ENCODE measurements at places on chromosomes 2 and 18. TPM values are rescaled to one million over a fixed set of nuclear protein-coding genes. Genes with fewer than 3 reads are reported as not detected.
A peak's percentile ranks its signal among the peaks of the same experiment; 100 is the strongest.

KCNIP3 gene
- 0.29 TPM for total RNA-seq

DNA sequence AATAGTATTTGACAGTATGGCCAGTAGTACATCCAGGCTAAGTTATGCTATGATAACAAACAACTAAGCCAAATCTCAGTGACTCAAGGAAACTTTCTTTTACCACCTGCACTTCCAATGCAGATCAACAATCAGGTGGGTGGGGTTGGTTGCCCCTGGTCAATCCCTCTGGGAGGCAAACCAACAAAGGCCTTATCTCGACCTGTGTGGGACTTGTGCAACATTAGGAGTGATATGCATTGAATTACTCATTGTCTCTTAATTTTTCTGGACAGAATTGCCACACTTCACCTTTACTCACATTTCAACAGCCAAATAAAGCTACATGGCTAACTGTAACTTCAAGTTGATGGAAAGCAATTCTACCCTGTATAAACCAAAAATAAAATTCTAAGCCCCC is 1049.3 kb upstream of the CDH2 start:
- no peak for DNase-seq

DNA sequence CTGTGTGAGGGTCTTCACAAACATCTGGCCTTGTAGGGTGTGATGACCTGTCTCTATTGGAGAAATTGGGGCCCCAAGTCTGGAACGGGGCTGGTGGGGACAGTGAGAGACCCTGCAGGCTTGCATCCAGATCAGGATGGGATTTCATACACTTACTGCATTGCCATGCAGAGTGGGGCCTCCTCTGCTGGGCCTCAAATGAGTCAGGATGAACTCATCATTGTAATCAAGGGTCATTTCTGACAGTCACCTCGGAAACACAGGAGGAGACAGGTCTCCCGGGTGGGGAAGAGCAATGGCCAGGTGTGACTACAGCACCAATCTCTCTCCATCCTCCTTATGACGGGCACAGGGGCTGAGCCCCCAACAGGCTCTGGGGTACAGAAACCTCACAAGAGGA is 48.1 kb upstream of the GALR1 start:
- DNase-seq: no peak

IDH1 gene
- total RNA-seq: 73.2 TPM

DNA sequence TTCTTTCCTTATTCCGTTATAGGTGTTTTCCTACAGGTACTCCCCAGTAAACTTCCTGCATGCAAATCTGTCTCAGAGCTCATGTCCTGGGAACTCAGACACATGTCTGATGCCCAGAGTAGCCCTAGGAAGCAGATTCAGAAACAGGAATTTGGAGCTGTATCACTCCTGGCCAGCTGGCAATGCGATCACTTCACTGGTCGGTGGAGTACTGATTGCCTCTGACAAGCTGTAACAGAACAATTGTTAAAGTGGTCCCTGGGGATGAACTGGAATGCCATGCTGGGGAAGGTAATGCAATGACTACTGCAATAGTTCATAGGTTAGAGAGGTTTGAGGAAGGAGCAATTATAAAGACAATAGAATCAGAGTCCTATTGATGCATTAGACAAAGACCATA is 131.6 kb upstream of the DOCK10 start:
- DNase-seq: peak; percentile 32

DSC1 gene
- not detected for total RNA-seq

DNA sequence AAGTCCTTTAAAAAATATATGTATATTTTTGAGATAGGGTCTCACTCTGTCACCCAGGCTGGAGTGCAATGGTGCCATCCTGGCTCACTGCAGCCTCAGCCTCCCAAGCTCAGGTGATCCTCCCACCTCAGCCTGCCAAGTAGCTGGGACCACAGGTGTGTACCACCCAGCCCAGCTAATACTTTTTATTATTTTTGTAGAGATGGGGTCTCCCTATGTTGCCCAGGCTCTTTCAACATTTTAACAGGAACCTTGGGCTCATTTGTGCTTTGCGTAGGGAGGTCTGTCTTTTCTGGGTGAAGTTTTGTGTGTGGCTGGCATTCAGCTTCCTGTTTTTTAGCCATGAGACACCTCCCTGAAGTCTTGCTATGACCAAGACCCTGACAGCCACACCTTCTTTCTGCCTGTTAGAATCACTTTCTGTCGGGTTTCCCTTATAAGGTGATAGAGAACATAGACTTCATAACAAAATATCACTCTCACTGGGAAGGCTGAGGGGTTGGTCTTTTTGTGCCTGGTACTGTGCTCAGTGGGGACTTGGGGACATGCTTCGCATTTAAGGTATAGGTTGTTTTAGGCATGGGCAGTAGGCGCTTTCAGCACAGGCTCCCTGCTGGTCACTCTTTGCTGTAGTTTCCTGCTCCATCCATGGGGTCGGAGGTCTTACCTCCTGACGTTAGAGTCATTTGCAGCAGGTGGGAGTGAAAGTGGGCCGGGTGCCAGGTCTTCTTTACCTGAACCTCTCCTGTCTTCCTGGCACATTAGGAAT is 3.4 kb downstream of the RAB31 start:
- DNase-seq: no peak

LDLRAD4 gene
- not detected for total RNA-seq

NLRC4 gene
- total RNA-seq: not detected

GRCh38 chr2:157935378-157935906 is 59.3 kb upstream of the ACVR1 start:
- no peak for DNase-seq

GRCh38 chr2:230913406-230914143 is 11.5 kb downstream of the GPR55 start:
- peak; percentile 15 for DNase-seq

DNA sequence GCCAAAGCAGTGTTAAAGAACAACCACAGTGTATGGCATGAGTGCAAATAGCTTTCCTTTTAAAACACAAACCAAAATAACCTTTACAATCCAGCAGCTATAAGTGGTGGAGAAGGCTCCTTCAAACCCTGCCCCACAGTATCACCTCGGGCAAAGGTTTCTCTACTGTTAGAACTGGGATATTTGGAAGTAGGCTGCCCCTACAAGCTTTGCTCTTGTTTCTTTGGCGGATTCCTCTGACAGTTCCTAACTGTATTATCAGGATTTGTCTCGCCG is 214.8 kb downstream of the ZNF521 start:
- no peak for DNase-seq

CCDC93 gene
- total RNA-seq: 10.8 TPM

GRCh38 chr2:68559692-68560091 is 83.7 kb upstream of the PROKR1 start:
- DNase-seq: no peak

DNA sequence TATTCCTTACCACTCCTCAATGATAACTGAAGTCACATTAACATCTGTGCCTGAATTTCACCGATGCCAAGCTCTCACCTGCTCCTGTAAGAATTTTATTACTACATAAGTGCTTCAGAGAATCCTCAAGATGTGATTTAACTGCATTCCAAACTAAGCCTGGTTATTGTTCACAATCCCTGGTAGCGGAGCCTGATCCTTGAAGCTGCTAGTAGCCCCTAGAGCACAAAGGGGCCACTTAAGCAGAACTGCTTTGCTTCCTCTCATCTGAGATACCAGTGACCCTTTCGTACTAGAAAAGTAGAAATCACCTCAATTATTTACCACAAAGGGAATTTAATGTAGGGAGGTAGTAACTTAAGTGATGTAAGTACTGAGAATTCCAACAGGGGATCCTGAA is 529.6 kb downstream of the CPS1 start:
- no peak for DNase-seq

DNA sequence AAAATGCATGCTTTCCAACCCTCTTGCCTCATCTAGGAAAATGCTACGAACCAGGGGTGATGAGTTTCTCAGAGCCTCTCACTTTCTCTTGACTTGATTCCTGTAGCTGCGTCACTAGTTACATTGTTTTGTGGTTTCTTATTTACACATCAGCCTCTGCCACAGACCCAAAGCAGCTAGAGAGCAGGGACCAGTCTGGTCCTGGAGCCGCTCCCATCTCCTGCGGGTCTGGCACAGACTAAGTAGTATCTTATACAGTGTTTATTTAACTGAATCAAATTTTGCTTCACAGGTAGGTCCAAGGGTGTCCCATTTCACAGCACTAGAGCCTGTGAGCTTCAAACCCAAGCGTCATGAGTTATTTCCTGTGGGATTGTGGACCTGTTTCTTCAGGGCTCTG is 310.5 kb downstream of the MYCN start:
- DNase-seq: no peak

- DNase-seq: no peak
Measured at GRCh38 chr2:241859017-241859435, 332 bp upstream of the PDCD1 start.

GRCh38 chr2:158357699-158358098 is 98.9 kb downstream of the CCDC148 start:
- DNase-seq: no peak

- DNase-seq: no peak
Measured at GRCh38 chr2:170098626-170099312, 79.2 kb upstream of the MYO3B start.

GRCh38 chr2:85707304-85707703 is 13.1 kb downstream of the GNLY start:
- DNase-seq: peak; percentile 88

HOXD12 gene
- total RNA-seq: not detected

DNA sequence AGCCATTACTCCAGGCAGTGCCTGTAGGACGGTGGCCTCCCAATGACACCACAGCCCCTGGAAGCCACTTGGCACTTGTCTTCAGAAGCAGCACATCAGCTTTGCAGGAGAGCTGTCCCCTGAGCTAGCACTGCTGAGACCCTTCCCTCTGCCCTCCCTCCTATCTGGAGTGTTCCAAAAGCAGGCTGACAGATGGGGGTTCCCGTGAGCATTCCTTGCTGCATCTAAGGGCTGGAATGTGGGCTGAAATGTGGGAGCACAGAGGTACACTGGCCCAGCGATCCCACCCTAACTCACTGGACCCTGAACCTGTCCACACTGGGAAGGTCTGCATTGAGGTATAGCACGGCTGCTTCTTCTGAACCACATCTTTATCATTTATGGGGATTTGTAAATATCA is 230.1 kb downstream of the ANAPC1 start:
- no peak for DNase-seq

DNA sequence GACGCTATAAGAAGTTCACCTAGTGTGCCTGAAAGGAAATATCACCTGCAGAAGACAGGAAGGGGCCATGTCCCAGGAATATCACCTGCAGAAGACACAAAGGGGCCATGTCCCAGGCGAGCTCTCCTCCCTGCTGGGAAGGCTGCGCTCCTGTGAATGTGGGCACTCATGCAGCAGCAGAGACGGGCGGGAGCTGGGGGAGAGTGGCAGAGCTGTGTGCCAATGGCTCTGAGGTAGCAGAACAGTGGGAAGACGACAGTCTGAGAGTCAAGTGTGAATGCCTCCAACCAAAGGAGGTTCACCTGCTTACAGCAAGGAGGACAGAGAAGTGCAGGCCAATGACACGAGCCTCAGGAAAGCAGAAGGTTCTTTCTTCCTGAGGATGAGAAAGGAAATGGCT is 117.9 kb upstream of the SALL3 start:
- DNase-seq: no peak

DNA sequence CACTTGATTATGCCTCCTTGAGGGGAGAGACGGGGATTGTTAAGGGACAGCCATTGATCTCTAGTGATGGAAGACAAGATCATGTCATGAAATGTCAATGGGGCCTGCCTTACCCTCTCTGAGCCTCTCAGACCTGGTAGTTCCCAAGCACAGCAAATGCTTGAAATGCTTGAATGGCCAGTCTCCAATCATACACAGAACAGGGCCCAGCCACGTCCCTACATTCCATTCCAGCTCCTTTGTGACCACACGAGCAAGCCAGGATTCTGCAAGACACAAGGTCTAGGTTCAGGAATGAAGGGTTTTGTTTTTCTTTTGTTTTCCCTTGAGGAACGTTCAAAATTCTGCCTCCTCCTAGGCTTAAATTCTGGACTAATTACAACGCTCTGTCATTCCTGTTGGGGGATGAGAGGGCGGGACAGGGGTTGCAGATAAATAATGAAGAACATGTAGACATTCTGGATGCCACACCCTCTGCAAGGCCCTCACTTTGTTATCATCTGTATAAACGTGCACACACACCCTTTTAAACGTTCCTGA is 98.1 kb upstream of the YPEL5 start:
- no peak for DNase-seq

DNA sequence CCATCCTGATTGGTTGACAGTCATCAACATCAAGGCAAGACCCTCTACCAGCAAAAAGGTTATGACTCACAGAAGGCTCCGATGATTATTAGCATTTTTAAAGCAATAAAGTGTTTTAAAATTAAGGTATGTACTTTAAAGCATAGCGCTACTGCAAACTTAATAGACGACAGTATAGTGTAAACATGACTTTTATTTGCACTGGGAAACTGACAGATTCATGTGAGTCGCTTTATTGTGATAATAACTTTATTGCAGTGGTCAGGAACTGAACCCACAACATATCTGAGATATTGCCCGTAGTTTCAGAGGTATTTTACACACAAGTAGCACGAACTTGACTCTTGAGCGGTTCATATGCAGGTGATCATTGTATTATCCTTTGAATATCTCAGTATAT is 249.1 kb downstream of the LTBP1 start:
- DNase-seq: no peak

GRCh38 chr2:102737431-102737830 is 24.4 kb upstream of the TMEM182 start:
- DNase-seq: no peak

DNA sequence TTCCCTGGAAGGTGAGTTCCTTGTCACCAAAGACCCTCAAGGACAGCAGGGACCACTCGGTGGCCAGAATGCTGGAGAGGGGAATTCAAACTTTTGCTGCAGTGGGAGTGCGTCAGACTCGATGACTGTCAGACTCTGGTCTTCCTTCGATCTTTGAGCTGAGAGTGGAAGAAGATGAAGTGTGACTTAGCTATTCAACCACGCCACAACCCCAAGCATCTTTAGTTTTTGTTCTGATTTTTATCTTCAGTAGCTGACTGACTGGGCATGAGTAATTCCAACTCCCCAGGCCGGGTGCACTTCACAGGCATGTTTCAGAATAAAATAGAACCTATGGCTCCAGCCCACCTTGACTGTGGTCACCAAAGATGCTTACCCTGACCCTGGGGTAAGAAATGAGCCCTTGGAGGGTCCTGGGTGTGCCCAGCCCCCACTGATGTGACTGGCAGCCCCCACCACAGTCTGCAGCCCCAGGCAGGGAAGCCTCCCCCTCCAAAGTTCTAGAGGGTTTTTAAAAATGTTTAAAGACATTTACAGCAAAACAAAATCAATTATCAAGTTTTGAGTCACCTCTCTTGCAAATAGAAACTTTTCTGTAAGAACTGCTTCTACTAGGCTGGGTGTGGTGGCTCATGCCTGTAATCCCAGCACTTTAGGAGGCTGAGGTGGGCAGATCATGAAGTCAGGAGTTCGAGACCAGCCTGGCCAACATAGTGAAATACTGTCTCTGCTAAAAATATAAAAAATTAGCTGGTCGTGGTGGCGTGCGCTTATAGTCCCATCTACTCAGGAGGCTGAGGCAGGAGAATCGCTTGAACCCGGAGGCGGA is 24.9 kb upstream of the YWHAQ start:
- DNase-seq: peak; percentile 78

UGT1A5 gene
- total RNA-seq: not detected

DNA sequence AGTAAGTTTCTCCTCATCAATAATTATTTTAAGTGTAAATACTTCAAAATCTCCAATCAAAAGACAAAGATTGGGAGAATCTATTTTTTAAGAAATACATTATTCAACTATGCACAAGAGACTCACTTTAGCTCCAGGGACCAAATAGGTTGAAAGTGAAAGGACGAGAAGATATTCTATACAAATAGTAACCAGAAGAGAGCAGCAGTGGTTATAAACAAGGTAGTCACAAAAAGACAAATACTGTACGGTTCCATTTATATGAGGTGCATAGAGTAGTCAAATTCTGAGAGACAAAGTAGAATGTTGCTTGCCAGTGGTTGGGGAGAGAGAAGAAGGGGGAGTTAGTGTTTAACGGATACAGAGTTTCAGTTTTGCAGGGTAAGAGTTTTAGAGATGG is 69.8 kb downstream of the POU3F3 start:
- DNase-seq: no peak
